ENCODE measurements at places on chromosomes 16 and 17.
A peak's percentile ranks its signal among the peaks of the same experiment; 100 is the strongest.

DNA sequence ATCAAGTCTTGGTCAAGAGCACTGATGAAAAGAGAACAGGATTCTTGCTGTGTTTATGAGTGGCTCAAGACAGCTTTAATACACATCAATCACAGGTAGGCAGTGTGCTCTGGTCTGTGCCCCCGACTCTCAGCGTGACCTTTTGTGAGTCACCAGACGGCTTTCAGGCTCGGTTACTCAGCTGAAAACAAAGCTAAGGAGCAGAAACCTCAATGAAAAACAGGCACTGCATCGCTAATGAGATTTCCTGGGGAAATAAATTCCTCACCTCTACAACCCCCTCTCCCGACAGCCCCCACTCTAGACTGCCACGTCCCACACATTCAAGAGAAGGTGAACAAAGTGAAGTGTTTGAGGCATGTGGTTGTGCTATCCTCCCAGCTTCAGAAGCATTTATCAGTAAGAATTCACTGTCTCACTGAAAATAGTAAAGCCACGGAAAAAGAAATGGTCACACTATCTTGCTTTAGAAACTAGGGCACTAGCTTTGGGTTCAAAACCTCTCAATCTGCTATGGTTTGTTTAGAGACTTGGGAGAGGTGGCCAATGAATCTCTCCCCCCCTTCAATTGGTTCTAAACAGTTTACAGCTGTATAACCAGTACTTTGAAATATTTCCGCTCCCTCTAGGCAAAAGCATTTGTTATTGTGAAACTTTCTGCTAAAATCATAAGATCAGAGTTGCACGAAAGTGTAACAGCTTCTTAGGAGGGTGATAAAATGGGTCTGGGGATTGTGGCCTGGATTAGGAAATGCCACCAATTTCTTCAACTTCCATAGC is 199.5 kb upstream of the PMFBP1 start:
- no peak for DNase-seq

- DNase-seq, result no peak
These were observed 63.3 kb upstream of the IRX5 start for GRCh38 chr16:54867302-54867832.

DNA sequence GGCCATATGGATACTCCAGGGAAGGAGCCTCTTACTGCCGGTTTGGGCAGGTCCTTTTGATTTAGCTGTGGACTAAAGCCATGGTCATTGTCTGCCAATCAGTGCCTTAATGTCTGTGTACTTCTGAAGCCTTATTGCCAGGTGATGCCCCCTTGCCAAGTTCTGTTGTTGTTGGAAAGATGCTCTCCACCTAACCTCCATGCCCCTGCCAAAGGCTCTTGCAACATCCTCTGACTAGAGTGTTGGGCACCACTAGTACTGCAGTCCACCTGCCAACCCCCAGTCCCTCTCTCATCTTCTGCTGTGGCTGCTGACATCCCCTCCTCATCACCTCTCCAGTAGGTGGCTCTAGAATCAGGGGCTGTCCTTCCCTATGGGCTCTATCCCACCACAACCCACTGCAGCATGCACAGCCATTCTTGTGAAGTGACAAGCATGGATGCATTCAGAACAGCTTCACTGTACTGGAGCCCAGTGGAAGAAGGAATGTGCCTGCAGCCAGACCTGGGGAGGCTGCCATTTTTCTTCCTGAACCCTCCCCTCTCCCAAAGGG is 375.3 kb upstream of the CDH5 start:
- no peak for DNase-seq

GRCh38 chr17:38867179-38867967 is 2.5 kb upstream of the LASP1 start:
- peak; percentile 69 for DNase-seq

DNA sequence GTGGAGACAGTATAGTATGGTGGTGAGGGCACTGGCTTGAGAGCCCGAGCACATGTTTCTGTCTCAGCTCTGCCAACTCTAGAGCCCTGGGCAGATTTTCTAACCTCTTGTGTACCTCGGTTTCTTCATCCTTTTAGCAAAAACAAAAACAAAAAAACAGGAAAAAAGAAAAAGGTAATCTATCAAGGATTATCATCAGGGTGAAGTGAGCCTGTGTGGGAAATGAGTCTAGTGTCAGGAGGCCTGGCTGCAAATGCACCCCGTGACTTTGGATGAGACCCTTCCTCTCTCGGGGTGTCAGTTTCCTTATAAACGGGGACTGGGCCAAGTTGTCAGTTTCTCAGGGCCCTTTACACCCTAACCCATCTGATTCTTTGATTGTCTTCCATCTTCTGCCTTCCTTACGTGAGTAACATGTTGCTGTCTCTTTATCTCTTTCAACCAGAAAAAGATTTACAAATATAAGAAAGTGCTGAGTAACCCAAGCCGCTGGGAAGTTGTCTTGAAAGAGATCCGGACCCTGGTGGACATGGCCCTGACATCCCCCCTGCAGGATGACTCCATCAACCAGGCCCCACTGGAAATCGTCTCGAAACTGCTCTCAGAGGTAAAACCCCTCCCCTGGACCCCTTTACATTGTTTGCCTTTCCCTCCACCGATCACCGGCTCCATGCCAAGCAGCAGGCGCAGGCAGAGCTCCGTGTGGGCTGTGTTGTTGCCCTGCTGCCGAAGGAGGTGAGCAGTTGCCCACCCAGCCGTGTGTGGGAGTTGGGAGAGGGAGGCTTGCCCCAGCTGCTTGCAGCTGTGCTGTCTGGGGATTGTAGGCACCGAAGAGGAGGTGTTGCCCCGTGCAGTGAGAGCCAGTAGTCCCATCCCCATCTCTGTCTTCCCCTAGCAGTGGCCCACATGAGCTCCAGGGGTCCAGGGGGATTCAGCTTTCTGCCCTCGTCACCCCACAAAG is 127.1 kb upstream of the PLCG2 start:
- no peak for DNase-seq

- no peak for DNase-seq
These were observed 72.9 kb downstream of the MRM1 start for GRCh38 chr17:36674278-36674650.

- no peak for DNase-seq
These were observed 266.9 kb upstream of the DYNLRB2 start for GRCh38 chr16:80273635-80274538.

DNA sequence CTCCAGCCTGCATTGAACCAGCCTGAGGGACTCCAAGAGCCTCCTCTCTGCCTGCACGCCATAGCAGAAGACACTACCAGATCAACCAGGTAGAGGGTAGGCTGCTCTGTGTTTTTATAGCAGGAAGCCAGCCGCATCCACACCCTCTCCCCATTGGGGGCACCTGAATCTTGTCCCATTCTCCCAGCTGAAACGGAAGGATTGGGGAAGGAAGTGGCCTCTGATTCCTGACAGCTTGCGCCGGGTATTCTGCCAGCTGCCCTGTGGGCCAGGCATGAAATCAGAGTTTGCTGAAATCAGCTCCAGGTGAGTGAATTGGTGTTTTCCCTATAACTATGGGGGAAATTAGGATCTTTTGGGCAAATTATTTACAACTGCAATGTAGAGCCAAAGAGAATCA is at the start of gene ZP2:
Gene ZP2, minus strand, starts transcription at position 89 of the 400 bp plus-strand sequence. Its CDS starts 27 bp downstream, at position 62.
- no peak for DNase-seq

DNA sequence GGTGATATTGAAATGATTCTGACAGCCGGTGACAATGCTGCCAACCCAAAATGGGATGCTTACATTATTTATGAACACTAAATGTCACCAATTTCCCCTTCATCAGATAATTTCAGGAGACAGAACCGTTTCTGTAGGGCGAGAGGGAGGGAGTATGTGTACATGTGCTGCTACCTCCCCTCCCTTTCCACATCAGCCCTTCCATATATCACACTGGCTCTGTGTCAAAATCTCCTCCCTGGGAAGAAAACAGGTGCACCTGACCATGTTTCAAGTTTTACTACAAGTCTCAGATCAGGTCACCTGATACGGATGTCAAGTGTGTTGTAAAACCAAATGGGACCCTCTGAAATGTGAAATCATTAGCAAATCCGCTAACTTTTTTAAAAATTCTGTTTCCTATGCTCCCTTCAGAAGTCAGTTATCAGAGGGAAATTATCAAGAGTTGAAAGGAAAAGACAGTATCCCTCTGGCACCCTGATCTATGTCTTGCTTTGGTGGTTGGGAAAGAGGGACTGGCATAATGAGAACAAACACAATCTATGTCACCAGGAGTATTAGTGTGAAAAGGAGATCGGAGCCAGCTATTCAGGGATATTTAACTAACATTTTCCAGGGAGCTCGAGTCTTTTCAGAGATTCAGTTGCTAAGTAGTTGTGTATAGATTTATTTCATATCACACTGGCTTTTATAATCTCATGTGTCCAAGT is 1002.3 kb upstream of the CDH8 start:
- DNase-seq, result no peak

DNA sequence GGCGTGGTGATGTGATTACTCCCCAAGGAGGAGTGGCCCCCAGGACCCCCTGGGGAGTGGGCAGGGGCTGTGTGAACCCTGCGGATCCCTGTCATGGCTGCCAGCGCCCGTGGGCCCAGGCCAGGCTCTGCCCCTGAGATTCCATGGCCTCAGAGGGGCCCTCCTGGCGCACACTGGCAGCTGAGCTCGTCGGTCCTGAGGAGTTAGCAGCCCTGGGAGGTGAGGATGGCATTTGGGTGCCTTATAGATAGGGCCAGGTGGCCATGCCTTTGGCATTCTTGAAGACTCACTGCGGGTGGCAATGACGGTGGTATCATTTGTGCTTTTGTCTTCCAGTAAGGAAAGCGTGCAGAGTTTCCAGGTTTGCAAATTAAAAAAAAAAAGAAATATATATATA is 146.8 kb upstream of the GSE1 start:
- no peak for DNase-seq

DNA sequence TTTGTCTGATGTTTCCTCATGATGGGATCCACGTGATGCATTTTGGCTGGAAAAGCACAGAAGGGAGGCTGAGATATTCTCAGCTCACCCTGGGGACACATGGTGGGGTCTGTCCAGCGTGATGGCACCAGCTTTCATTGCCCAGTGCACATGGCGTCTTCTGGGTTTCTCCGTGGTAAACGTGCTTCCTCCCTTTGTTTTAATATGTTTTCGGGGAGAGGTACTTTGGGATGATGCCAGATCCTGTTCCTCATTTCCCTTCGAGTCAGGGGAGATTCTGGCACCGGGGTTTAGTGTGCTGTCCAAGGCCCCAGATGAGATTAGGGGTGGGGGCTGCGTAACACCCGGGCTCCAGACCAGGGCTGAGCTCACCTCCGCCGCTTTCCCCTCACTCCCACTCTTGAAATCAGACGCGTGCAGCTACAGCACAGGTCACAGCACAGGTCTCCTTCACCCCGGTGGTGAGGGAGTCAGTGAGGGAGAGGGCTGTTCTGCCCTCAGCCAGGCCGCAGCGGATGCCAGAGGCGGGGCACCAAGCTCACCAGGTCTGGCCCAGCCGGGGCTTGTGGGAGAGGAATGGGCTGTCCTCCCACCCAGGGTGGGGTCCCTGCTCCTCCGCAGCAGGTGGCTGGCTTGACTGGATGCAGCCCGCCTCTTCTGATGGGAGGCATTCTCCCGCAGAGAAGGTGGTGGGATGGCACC is 33.9 kb downstream of the COX4I1 start:
- no peak for DNase-seq

Data from activated CD4-positive, alpha-beta T cell treated with anti-CD3 and anti-CD28 coated beads for 24 hours (primary cell).